Eye (tissue), 1 donor: ENCODE measurements at places on chromosomes 1 and 21.

- no peak for DNase-seq
These were observed 17.4 kb downstream of the ADARB1 start for GRCh38 chr21:45091550-45092322.

DNA sequence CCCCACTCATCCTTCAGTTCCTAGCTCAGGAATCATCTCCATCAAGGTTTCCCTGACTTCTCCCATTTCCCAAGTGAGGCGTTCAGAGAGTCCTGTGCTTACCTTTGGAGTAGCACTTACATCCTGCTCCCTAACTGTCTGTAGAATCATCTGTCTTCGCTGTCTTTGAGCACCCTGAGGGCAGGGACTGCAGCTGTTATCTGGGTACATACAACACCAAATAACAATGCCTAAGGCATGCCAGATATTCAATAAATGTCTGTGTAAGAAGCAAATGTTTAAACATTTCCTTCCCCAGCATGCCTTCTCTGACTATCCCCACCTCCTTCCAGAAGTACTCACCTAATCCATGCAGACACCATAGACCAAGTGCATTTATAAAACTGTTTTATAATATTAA lies 65.4 kb downstream of the JAK1 start:
- no peak for DNase-seq

- DNase-seq, result no peak
These were observed 78.3 kb upstream of the HAO2 start for GRCh38 chr1:119290297-119290696.

- DNase-seq, result no peak
These were observed 534 bp downstream of the KCNH1 start for GRCh38 chr1:211133393-211133835.

DNA sequence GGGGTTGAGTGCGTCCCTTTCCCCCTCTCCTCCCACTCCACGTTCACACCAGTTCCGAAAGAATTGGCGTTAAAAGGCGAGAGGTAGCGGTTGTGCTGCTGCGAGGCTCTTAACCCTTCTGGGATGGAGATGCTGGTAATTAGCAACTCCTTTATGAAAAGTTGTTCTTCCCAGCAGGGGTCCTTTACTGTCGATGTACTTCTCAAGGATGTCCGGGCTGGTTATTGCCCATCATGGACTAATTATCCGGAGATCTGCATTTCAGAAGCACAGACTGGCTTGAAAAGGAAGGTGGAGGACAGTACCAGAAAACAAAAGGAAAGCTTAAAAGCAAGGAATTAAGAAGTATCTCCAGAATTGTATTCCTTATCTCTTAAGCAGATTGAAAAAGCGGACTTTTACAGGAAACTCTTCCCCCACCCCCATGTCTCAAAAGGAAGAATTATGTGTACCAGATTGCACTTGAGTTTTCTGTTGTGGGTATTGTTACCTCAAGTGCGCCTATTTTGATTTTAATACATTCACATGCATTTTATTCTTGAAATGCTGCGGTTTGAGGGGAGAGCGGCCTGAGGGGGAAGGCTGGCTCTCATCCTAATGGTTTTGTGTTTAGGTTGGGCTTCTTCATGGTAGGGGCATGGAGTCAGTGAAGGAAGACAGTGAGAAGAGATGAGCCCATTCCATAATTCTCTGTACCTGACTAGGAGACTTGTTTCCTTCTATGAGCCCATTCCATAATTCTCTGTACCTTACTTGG lies 1.5 kb downstream of the AK4 start:
- DNase-seq, result peak; percentile 81

- no peak for DNase-seq
These were observed 16.2 kb downstream of the SDCCAG8 start for GRCh38 chr1:243271996-243272395.

DNA sequence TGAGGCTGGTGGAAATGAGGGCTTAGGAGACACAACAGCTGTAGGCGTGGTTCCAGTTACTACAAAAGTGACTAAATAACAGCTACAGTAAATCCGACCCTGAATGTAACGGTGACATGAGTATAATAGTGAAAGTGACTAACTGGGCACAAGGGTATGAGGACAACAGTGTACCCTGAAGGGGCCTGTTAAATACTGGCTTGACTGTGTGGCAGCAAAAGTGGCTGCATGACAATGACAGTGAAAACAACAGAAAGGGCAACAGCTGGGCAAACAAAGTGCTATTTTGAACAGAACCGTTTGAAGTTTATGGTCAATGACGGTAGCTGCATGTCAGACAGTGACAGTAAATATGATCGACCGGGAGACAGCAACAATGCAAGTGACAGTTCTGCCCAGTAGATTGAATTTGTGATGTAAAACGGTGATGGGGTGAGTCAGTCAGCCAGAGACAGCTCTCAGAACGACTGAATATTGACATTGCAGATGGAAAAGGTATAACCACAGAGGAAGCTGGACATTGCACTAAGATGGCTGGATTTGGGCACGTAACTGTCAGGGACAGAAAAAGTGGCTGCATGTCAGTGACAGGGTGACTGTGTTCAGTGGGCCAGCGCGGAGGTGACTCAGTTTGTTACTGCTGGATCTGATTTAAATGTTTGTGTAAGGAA lies 1.2 kb upstream of the ZBTB40 start:
- DNase-seq, result no peak

DNA sequence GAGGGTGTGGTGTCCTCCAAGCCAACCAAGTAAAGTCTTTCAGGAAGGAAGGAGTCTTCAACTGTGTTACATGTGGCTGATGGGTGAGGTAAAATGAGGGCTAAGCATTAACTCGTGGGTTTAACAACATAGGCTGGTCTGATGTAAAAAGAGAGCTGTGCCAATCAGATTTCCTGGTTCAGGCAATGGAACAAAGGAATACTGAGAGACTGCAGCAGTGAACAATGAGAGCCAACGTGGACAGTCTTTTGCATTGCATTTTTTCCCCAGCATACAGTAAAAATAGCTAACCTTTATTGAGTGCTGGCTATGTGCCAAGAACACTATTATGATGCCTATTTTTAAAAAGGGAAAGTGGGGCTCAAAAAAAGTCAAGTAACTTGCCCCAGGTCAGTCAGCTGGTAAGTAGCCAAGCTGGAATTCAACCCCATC lies 31.1 kb downstream of the DLGAP3 start:
- no peak for DNase-seq

DNA sequence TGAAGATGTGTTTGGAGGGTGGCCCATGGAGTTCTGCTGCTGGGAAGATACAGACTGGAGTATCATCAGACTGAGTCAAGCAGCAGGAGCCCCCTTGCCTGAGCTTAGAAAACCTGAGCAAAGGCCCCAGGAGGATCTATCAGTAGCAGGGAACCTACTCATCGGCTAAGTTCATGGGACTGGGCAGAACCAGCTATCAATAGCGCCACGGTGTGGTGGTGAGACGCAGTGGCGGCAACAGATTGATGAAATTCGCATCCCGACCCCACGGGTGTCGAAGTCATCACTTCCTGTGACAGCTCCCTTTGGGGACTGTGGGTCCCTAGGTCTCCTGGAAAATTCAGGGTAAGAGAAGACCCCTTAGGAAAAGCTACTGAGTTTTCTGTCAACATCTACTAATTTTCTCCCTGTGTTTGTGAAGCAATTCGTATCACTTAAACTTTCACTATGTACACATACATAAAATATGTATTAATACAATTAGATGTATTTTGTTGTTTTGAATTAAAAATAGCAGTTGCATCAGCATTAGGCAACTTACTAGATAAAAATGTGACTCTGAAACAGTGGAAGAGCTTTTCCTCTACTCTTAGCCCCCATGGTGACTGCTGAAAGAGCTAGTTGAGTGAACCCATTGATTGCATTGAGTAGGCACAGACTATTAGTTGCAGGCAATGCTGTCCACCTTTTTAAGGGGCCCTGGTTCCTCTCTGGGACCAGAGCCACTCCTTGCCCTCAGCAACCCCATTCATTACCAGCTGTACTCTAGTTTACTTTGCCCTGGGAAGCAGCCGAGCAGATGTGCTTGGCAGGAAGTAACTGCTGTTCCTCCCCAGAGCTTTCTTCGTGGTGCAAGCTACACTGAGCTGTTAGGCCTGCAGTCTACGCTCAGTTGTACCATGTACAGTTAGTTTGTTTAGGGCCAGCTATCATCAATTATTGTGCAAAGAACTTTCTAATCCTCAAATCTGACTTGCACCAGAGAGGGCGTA lies 7.3 kb upstream of the CACNA1S start:
- DNase-seq, result peak; percentile 66

DNA sequence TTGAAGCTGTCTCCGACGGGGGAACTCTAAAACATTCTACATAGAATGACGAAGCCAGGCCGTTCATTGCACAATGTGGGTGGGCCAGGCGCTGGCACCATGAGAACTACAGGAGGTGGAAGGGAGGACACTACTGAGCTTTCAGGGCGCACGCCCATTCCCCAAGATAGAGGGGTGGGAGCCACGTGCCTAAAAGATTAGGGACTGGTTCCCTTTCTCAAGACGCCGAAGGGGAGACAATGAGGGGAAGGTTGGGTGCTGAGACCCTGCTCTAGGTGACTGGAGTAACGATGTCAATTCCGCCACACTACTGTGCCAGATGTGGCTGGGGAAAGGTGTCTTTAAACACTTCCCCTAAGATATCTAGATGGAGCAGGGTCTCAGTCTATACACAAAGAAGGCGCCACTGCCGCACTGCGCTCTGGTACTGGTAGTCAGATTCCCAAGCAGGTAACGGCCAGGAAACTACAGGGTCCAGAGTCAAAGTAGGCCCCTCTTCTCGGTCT lies 782 bp downstream of the CSDE1 start:
- DNase-seq, result no peak

GRCh38 chr1:115717541-115717940 lies 51.0 kb downstream of the CASQ2 start:
- peak; percentile 53 for DNase-seq

DNA sequence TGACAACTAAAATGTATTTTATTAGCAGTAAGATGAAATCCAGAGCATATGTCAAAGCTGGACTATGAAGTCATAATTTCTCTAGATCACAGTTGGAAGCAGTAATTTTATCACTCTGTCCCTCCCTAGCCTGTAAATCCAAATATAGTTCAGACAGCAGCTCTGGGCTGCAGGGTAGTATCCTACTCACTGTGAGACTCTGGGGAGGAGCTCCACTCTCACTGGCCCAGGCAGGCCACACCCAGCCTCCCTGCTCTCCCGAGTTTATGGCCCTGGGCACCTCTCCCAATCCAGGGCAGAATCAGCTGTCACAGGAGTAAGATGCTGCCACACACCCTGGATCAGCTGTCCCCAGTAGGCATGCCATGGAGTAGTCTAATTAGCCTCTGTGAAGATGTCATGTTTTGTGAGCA lies 131.1 kb downstream of the HLCS start:
- DNase-seq, result no peak

GRCh38 chr1:30088594-30088993 lies 634.8 kb downstream of the MATN1 start:
- DNase-seq, result no peak

DNA sequence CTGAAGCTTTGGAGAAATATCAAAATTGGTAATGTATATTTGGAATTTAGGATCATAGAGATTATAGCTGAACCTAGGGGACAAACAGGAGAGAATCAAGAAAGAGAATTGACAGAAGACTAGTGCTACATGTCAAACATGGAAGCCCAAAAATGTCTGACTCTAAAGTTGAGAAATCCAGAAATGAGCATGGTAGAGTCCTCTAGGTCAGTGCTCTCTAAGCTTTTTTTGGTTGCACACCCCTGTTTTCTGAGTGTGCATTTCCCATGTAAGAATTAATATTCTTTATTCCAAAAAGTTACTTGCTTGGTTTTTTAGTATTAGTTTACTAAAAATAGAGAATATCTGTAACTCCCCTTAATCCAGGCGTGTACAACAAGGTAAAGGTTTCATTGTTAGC lies 25.6 kb downstream of the NFYC start:
- DNase-seq, result no peak

- DNase-seq, result no peak
These were observed 60.1 kb upstream of the DUSP10 start for GRCh38 chr1:221801773-221802516.

DNA sequence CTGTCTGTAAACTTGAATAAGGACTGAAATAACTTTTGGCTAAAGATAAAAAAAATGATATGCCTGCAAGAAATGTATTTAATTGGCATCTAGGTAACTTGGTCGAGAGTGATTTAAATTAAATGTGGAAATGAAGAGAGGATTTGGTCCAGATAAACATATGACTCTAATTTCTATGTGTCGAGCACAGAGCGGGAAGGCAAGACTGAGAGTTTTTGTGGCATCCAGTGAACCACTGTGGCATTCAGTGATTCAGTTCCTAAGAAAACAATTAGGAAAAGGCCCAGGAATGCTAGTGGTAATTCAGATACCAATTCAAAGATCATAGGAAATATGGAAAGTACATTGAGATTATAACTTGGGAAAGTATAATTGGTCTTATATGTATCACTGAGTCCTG lies 39.6 kb downstream of the PDE4B start:
- no peak for DNase-seq

- no peak for DNase-seq
These were observed 121.5 kb downstream of the CLIC6 start for GRCh38 chr21:34790341-34790740.

GRCh38 chr1:179127163-179127895 lies 45.5 kb downstream of the TOR3A start:
- DNase-seq, result no peak

- peak; percentile 68 for DNase-seq
These were observed 9.2 kb downstream of the PIGM start for GRCh38 chr1:160022330-160023310.

DNA sequence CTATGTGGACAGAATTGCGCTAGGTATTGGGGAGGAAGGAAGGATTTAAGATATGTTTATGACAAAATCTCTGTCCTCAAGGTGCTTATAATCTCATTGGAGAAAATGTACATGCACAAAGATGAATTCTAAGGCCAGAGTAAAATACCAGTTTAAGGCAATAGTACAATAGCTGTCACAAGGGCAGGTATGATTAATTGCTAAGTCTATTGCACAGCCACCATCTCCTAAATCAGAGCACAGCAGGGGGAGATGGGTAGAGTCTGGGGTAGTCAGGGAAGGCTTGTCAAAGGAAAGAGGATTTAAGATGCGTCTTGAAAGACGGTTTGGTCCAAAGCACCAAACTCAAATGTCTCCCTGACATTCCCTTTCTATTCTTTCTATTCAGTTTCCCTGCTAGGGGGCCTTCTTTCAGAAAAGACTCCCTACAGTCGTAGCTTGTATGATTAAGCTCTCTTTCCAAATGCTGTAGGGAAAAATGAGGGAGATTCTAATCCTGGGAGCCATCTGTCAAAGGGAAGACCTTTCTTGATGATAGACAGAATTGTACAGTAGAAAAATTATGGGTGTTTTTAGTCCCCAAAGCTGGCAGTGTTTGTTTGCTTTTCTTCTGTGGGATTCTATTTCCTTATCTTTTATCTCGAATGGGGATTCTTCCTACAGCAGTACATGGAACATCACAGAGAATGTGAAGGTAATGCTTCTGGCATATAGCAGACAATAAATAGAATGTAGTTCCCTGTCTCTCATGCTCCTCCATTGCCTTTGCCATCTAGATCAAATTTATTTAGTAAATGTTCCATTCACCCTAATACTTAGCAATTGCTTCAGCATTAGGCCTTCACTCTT lies 107.6 kb upstream of the NFIA start:
- no peak for DNase-seq

- DNase-seq, result peak; percentile 66
These were observed 103.8 kb downstream of the LYPLAL1 start for GRCh38 chr1:219277304-219278105.

GRCh38 chr1:58814251-58815068 lies 30.6 kb upstream of the JUN start:
- DNase-seq, result peak; percentile 62

GRCh38 chr1:90731382-90732050 lies 14.4 kb upstream of the BARHL2 start:
- peak; percentile 68 for DNase-seq

GRCh38 chr1:56477164-56478111 lies 101.9 kb downstream of the PLPP3 start:
- peak; percentile 76 for DNase-seq

- no peak for DNase-seq
These were observed 202.1 kb upstream of the ADGRL2 start for GRCh38 chr1:81598623-81599022.

GRCh38 chr1:10530281-10530740 lies 55.6 kb downstream of the PEX14 start:
- DNase-seq, result peak; percentile 82
